ENCODE measurements at places on chromosomes 5 and 9.

DNA sequence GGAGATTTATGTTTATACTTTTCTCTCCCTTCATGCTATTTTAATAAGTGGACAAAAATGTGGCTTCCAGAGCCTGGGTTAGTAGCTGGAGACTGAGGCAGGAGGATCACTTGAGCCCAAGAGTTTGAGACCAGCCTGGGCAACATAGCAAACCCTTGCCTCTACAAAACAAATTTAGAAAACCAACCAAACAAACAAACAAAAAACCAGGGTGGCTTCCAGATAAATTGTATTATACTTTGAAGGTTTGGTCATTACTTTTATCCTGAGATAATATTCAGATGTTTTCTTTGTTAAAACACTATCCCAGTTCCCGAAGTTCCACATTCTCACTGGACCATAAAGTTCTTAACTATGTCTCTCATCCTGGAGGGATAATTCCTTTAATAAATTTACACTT is 46.0 kb downstream of the ALDH1A1 start:
- DNase-seq, result no peak

DNA sequence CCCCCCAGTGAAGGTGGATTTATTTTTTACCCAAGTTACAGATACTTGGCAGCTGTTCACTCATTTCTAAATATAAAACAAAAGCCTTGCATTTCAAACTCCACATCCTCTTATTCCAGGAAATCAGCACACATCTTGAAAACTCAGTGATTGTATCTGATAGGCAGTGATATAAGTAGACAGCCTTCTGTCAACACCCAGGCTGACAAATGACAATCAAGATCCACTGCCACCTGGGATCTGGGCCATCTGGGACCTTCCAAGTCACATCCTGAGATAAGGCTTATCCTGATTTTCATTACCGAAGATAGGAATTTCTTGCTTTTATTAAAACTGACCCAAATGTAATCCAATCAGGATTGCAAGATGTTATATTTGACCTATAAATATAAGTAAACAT is 201.3 kb upstream of the PUM3 start:
- DNase-seq, result no peak

GRCh38 chr5:167268337-167268736 is 1023.1 kb upstream of the WWC1 start:
- DNase-seq, result no peak

DNA sequence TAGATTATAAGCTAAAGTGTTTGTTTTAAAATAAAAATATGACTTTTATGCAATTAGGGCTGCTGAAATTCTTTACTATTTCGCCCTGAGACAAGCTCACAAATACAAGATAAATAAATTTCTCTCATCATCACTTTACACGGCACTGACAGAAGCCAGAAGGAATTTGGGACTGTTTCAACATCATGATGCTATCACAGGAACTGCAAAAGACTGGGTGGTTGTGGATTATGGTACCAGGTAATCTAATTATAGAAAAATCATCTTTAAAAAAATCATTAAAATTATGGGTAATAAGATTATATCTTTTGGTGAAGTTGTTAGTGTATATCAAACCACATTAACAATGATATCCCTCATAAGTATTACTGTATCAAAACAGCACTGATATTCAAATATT is 95.0 kb downstream of the MAN2A1 start:
- DNase-seq, result no peak

Data from NB4 (cell line).